D721Med (cell line): ENCODE measurements at places on chromosomes 16 and 17.

GRCh38 chr16:56518425-56518824, 1.4 kb downstream of the BBS2 start:
- DNase-seq: no peak

DNA sequence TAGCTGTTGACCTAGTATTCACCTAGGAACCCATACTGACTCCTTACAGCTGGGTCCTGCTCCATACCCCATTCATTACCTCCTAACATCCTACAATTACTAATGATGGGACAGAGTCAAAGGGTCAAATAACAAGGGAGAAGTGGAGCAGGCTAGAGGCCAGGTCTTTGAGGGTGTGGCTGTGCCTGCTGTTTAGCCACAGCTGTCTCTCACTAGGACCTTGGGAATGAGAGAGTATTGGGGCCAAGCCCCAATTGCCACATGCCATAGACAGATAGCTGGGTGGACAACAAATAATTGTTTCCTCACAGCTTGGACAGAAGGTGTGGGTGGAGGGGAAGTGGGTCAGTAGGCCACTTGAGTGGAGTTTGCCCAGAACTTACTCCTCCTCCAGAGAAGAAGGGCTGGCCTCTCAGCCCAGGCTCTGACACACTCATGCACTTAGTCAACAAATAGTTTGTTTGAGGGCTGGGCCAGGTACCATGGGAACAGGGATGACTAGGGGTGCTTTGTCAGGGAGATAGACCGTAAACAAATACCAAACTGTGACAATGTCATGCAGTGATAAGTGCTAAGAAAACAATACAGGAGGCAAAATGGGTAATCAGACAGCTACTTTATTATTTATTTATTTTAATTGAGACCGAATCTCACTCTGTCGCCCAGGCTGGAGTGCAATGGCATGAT, 10.2 kb upstream of the CENPT start:
- DNase-seq: no peak

DNA sequence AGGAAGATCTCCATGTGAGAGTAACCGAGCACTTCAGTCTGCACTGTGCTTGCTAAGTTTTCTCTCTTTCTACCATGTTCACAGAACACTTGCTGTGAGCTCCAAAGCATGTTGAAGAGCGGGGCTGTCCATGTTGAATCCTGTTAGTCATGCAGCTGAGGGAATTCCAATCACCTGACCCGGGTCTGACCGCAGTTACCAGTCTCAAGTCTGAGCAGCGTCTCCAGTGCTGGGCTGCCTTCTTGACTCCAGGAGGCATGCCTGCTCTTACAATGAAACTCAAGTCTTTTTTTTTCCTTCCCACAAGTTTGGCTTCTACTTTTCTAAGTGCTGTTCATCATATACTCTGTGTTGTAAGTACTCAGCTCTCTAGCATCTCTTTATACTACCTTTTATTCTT, 44.3 kb downstream of the HOXB1 start:
- DNase-seq: no peak

- no peak for DNase-seq
Measured at GRCh38 chr17:49577963-49578362, 2.3 kb downstream of the NXPH3 start.

DNA sequence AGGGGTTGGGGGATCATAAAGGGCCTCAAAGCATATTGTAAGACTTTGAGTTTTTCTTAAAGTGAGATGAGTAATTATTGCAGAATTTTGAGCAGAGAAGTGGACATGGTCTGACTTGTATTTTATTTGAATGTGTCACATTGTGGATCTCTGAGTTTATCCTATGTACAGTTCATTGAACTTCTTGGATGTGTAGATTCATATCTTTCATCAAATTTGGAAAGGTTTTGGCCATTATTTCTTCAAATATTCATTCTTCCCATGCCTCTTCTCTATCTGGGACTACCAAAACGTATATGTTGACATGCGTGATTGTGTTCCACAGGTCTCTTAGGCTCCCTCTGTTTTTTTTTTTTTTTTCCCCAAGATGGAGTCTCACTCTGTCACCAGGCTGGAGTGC, 14.3 kb upstream of the DLX3 start:
- DNase-seq: no peak

DNA sequence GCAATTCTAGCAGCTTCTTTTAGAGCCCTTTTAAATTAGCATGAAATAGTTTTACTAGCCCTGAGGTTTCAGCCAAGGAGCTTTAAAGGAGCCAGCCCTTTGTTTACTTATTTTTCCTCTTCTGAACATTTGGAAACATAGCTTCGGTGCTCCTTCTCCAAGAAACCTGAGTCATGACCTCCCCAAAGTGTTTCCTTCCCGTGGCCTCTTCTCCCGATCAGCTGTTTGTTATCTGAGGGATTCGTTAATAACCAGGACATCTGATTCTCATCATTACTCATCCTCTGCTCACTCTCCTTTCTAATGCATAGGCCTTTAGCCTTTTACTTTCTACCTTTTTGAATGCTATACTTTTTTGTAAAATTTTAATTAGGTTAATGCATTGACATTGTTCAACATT, 204.5 kb downstream of the WWOX start:
- no peak for DNase-seq

GRCh38 chr16:54342966-54343365, 56.4 kb upstream of the IRX3 start:
- no peak for DNase-seq

GRCh38 chr17:61455324-61456060, 3.3 kb downstream of the TBX4 start:
- DNase-seq: no peak

- DNase-seq: no peak
Measured at GRCh38 chr16:84616515-84616914, 1.4 kb downstream of the COTL1 start.

- DNase-seq: peak; percentile 77
Measured at GRCh38 chr17:42312285-42313130, 24.2 kb downstream of the STAT5A start.

- DNase-seq: no peak
Measured at GRCh38 chr17:49676276-49676868, 1.5 kb downstream of the SPOP start.

GRCh38 chr16:49857423-49858181, 1.7 kb upstream of the ZNF423 start:
- DNase-seq: peak; percentile 39

DNA sequence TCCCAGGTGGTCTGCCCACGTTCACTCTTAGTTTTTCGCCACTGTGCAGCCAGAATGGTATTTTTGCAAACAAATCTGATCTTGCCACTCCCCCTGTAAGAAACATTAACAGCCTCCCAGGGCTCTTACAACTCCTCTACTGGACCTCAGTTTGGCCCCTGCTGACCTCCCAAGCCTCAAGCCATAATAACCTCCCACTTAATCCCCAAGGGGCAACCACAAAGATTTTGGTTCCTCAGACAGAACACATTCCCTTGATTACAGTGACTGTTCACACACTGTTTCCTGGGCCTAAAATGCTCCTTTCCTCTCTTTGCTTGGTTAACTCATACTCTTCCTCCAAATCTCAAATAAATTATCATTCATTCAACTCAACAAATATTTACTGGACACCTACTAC, 21.5 kb upstream of the CD300E start:
- no peak for DNase-seq

GRCh38 chr17:34356194-34356593, at the start of gene CCL13:
CCL13 (plus strand) TSS chr17:34356480; CDS start chr17:34356527, 47 bp downstream.
- no peak for DNase-seq

DNA sequence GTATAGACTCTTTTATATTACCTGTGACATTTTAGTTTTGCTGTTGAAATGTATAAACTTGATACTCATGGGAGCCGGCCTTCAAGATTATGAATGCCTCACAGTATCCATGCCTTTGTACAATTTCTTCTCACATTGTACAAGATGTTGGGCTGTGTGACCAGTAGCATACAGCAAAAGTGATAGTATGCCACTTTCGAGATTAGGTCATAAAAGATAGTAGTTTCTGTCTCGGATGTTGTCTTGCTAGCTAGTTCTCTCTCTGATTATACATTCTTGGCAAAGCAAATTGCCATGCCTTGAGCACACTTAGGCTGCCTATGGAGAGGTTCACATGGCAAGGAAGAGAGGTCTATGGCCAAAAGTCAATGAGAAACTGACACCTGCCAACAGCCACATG, 1309.8 kb upstream of the CDH8 start:
- DNase-seq: no peak

GRCh38 chr17:12732366-12732765, 56.9 kb upstream of the ARHGAP44 start:
- DNase-seq: no peak

GRCh38 chr17:27088767-27089078, 205.2 kb upstream of the WSB1 start:
- no peak for DNase-seq

DNA sequence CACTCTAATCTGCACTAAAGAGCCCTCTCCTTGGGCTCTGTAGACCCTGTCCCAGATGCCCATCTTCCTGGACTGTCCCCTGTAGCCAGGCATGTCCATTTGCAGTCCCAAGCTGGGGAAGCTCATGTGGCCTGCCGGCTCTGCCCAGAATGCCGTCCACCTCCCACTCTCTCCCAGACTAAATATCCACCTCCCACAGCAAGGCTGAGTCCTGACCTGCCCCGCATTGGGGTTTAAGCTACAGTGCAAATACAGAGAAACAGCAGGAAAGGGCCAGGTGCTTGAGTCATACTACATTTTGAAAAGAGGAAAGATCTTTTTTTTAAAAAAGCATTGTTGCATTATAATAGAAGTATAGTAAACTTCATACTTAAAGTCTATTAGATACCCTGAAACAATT, 3.0 kb downstream of the ST6GALNAC2 start:
- no peak for DNase-seq

- no peak for DNase-seq
Measured at GRCh38 chr16:18800775-18801144, 589 bp downstream of the ARL6IP1 start.

- DNase-seq: no peak
Measured at GRCh38 chr17:72804949-72805707, 287.4 kb downstream of the SLC39A11 start.

- DNase-seq: no peak
Measured at GRCh38 chr17:13128676-13129075, 110.8 kb upstream of the ELAC2 start.

DNA sequence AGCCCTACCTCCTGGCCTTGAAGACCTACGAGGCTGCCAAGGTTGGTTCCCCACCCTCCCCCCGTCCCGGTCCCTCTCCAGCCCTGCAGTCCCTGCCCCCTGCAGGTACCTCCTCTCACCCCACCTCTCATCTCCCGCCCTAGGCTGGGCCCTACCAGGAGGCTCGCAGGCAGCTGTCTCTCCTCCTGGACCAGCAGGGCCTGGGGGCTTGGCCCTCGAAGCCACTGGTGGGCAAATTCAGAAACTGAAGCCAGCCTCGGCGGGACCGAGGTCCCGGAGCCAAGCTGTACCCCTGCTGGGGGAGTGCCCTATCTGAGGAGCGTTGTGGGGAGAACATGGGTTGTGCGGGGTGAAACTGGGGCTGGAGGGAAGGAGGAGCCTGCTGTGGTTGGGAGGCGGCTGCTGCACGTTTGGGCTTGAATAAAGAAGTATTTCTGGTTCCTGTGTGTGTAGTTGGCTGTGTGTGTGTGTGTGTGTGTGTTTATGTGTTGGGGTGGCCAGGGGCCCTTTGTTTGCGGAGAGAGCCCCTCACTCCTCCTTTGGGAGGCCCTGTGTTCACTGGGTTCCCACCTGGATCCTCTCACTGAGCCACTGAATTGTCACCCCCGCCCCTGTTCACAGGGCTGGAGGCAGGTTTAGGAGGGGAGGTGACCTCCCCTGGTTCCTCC, 5.9 kb downstream of the ADAD2 start:
- no peak for DNase-seq

DNA sequence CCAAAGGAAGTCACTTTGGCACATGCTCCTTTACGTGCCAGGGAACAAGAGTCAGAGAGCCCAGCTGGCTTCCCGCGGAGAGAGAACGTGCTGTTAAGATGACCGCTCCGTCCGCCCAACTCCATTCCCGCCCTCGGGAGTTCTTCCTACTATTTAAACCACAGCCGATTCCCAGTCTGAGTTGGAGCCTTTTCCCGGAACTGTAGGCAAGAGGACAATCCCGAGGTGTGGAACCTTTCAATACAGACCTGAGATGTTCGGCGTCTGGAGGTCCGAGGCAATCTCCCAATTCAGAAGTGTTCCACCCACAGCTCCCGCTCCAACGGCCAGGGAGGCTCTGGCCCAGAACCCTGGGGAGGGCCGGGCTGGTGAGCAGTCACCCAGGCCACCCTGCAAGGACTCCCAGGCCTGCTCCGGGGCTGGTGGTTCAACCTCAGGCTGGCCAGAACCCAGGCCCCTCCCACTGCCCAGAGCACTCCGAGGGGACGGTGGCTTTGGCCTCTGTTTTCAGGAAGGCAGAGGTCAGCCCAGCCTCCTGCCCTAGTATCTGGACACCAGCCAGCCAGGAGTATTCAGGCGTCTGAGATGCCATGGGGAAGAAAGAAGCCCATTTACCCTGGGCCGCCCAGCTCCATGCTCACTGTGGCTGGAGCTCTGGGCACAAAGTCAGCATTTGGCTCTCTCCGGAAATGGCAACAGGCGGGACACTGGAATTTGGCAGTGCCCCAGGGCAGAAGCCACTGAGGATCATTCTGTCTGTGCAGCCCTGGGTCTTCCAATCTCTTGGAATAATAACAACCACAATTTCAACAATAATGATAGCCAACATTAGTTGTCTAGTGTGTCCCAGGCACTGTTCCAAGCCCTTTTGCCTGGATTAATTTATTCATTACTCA, 21.4 kb downstream of the EMP2 start:
- no peak for DNase-seq

- DNase-seq: no peak
Measured at GRCh38 chr16:47054306-47054705, 80.8 kb upstream of the DNAJA2 start.

- DNase-seq: no peak
Measured at GRCh38 chr16:12971241-12971640, 69.8 kb downstream of the SHISA9 start.

DNA sequence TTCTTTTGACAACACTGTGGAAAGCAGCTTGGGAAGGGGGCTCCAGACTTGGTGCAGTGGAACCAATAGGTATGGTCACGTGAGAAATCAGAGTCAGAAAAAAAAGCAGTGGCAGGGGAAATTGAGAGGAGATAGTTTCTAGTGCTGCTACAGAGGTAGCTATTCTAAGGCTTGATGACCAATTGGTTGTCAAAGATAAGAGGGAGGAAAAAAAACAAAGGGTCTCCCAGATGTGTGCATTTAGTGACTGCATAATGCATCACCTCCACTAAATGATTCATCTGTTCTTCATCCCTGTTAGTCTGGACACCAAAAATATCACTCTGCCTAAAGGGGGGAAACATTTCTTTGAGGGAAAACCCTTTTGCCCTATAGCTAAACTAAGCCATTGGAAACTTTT, 56.5 kb downstream of the PIGL start:
- no peak for DNase-seq

- no peak for DNase-seq
Measured at GRCh38 chr17:76935331-76935730, 67.1 kb downstream of the MGAT5B start.
